NCI-H526 (cell line): ENCODE measurements at places on chromosomes 7 and 10.

DNA sequence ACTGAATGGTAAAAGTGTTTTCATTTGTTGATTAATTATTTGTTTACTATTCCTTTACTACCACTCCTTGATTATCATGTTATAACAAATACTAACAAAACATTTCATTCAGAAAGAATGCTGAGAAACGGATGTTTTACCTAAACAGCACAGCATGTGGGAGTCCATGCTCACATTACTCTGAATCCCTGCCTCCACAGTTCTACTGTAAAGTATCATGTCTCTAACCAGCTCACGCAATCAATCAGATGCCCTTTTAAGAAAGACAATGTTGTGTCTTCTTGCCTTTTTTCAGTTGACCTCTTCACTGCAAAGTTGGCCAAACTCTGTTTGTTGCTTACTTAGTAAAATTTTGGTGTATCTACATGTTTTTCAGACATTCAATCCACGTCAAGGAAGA is 232.5 kb upstream of the MDFIC start:
- DNase-seq, result peak; percentile 8

GRCh38 chr10:78357141-78358063 is 323.7 kb downstream of the RPS24 start:
- no peak for DNase-seq

DNA sequence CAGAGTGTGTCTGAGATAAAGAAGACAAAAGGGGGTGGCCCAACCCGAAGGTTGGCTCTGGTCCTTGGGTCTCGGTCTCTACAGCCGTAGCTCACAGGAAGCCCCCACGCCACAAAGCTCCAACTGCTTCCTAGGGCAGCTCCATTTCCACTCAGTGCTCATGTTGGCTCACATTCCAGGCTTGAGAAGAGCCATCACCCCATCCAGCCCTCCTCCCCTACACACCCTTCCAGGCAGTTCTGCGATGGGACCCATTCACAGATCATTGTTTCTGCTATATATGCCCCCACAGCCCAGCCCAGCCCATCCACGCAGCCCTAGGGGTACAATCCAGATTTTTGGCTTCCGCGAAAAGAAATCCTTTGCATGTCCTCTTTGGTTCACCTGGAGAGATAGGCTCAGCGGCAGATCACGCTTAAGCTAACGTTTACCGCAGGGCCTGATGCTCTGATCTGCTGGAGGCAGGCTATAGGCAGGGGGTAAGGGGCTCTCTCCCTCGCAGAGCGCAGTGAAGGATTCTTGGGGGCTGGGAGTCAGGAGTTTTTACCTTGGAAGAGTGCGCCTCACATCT is 6.2 kb upstream of the HOXA11 start:
- DNase-seq, result no peak

- peak; percentile 28 for DNase-seq
Observed at GRCh38 chr10:110547139-110547761, 20.2 kb upstream of the SMC3 start.

DNA sequence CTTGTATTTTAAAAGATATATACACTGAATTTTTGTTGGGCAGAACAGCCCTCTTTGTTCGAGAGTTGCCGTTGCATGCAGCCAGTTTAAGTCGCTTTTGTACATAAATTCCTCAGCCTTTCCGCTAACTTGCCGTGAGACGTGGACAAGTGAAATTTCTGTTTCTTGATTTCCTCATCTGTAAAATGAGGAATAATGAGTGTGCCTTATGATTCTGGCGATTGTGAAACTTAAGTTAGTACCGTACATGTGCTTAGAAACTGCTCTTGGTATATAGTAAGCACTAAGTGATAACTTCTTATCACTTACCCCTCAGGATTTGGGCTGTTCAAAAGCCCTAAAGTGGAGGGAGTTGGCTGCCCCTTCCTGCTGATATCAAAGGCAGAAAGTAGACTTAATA is 1.4 kb downstream of the CCNJ start:
- no peak for DNase-seq

- DNase-seq, result no peak
Observed at GRCh38 chr10:12448340-12448728, 99.0 kb downstream of the CAMK1D start.

DNA sequence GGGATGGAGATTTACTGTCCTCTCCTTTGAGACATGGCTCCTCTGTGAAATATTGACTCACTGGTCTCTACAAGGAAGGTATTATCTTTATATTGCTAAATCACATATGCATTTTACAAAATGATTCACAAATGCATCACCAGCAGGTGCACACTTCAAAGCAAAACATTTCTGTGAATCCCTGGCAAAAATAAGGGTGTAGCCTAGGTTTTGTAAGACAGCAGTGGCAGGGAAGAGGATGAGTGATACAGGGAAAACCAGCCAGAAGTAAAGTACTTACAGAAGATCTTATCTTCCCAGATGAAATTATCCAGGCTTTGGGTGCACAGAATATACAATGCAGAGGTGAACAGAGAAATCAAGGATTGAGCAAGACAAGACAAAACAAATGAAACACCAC is 1094.6 kb downstream of the GATA3 start:
- no peak for DNase-seq

DNA sequence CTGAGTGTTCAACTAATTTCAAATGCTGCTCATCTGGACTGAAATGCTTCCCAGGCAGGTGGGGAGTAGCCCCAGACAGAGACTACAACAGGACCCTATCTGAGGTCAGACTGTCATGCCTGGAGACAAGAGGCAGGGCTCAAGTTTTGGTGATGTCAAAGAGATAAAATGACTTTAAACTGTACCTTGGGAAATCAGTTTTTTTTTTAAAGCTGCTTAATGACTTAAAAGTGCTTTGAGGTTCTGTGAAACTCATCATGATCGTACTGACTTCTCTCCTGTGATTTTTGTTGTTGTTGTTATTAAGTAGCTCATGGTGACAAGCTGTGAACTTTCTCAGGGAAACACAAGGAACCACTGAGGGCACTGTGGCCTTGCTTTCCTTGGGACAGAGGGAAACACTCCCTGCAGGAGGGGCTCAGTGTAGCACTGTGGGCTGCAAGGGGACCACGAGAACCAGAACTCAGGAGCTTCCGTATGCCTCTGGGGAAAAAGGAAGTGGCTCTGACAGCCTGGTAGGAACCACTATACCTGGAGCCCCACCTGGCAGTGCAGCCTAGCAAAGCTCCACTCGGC is 9.5 kb downstream of the HIPK2 start:
- no peak for DNase-seq

GRCh38 chr7:98229991-98230745 is 18.9 kb downstream of the BHLHA15 start:
- DNase-seq, result no peak

DNA sequence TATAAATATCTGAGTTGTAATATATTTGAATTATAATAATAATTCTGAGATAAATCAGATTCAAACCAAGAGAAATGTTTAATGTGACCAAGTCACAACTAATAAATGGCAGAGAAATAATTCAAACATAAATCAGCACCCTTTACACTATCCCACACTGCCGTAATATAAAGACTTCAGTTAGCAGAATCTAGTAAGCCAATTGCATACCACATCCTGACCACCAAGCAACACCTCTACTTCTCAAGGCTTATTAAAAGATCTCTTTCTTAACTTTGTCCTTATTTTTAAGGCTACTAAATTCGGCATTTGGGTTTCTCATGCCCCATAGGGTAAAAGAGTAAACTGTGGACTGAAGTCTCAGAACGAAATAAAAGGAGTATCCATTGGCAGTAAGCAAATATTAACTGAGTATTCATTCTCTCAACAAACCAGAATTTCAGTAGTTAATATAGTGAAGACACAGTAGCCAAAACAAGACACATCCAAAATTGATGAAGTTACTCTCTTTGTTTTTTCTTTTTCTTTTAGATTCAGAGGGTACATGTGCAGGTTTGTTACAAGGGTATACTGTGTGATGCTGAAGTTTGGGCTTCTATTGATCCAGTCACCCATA is 14.8 kb downstream of the ACBD5 start:
- no peak for DNase-seq

- no peak for DNase-seq
Observed at GRCh38 chr7:47142169-47142866, 439.6 kb downstream of the TNS3 start.

DNA sequence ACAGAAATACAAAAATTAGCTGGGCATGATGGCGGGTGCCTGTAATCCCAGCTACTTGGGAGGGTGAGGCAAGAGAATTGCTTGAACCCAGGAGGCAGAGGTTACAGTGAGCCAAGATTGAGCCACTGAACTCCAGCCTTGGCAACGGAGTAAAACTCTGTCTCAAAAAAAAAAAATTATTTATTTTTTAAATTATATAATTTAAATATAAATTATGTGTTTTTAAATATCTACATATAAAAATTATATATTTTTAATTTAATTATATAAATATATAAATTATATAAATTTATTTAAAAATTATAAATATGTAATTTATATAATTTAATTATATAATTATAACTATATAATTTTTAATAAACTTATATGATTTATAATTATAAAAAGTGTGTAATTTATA is 51.2 kb downstream of the PRKG1 start:
- DNase-seq, result no peak

DNA sequence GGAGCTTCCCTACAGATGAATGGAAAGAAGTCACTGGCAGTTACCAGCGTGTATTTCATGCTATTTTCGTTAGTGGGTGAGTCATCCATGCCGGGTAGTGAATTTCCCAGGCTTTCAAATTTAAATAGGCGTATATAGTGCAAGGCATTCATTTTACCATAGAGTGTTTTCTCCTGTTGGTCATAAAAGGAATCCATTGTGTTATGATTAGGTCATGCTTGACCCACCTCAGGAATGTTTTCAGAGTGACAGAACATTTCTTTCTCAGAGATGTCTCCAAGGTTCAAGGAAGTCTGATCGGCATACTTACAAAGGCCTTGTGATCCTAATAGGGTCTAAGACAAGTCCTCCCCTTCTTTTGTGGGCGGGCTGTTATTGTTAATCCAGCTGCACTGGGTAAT is 110.7 kb downstream of the AKR1D1 start:
- DNase-seq, result no peak

DNA sequence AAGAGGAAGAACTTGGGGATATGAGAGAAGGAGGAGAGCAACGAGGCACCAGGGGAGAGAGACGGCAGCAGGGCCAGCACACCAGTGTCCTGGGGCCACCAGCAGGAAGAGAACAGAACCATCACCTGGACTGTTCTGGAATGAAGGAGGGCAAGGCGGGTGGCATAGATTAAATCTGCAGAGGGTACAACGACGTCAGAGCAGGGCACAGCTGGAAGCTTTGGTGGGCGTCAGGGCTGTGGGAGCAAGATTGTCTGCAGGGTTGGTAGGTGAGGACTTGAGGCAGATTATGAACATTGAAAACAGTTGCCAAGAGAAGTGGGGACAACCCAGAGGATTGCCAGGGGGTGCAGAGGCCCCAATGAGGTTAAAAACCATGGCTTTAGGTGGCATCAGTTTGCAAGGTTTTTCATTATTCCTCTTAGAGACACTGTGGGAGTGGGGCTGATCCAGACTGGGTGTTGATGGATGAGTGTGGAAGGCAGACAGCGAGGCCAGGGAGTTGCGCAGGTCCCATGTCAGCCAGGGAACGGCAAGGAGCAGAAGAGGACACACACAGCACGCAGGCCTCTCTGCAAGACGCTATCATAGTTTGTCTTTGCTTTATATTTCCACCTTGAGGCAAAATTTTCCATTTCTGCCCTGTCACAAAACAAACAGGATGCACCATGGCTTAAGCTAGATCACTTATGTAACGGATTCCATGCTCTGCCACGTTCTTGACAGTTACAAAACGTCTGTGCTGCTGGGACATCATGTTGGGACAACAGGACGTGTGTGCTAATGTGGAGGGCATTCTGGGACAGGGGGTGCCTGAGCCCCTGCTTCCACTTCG is 52.5 kb upstream of the LEP start:
- DNase-seq, result no peak

DNA sequence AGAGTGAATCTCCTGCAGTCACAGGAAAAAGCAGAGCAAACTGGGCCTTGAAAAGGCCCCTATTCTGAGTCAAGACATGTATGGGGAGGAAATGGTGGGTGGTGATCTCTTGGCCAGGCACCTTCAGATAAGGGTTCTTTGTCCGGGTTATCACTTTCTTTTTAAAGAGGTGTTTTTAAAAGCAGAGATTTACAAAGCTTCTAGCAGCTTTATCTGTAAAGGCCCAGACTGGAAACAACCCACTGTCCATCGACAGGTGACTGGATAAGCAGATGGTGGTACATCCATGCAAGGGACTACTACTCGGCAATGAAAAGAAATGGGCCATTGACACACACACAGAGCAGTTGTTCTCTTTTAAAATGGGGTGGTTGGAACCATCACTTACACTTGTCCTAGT is 596.7 kb upstream of the MKI67 start:
- DNase-seq, result no peak

DNA sequence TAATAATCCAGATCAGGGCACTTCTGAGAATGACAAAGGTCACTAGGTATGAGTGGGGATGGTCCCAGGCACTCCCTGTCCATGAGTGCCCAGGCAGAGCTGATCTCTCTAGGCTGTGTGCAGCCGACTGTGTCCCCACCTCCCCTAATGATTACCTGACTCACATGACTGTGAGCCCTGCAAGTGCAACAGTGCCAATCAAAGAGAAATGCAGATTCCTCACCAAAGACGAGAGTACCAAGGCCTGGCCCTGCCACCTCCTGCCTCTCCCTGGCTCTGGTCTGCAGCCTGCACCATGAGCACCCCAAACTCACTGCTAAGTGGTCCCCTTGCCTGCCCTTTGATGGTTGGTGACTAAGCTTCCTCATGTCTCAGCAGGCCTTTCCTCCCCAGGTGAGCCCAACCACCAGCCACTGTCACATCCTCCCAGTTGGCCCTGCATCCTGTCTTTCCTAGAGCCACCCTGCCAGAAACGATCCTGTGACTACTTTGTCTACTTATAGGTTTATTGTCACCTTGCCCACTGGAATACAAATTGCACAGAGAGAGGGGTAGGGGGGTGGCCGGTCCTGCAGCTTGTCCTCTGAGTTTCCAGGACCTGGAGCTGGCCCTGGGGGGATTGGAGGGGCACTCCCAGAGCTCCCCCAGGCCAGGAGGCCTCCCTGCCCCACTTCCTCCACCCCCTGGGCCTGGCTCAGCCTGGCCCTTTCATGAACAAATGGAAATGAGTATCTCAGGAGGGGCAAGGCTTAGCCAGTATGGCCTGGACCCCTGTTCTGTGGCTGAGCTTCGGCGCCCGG is 22.4 kb upstream of the GDF10 start:
- no peak for DNase-seq

DNA sequence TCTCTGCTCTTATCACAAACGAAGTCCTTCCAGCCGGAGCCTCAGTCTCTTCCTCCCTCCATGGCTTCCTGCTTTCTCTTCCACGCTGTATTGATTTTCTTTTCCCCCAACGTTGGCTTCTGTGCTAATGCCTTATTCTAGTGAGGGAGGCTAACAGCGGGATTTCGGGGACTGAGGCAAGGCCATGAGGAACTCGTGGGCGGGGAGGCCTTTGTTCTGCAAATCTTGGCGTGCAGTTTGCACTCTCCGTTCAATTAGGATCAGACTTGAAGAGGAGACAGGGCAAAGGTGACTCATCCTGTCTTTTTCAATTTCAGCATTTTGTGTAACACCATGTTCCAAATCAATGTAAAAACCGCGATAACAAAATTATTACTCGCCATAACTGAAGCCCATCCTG is 25.3 kb downstream of the EN2 start:
- no peak for DNase-seq
